Astrocyte of the spinal cord (primary cell): ENCODE measurements at places on chromosomes 1 and 21.

DNA sequence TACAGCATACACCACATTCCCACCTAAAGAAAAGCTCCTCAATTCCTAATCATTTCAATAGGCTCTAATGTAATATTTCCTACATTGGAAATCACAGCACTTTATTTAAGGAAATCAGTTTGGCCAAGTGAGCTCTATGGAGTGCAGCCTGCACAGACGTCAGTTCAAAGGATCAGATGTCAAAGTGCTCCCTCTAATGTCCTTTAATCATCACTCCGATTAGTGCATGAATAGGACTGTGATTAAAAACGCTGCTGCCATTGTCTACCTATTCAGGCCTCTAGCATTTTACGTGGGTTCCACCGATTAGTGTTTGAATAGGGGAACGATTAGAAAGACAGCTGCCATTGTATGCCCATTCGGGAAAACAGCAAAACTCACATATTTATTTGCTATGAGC, 50.2 kb downstream of the DPYD start:
- no peak for DNase-seq

DNA sequence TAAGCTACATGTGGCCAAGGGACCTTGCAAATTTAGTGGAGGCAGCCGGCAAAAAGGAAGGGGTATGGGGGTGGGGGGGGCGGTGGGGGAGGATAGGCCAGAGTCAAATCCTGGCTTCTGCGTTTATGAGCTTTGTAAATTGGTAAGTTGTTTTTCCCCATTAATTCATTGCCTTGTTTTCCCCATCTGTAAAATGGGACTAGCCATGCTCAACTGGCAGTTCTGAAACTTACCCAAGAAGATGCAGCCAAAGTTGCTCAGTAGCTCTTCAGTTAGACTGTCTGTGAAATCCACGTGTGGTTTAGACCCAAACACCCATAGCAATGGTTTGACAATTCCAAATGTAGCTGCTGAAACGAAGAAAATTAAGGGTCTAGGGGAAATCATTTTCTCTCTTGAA, 52.3 kb upstream of the FAM89A start:
- DNase-seq = no peak

- no peak for DNase-seq
These were observed 28.3 kb downstream of the NUP133 start for GRCh38 chr1:229479660-229480399.

DNA sequence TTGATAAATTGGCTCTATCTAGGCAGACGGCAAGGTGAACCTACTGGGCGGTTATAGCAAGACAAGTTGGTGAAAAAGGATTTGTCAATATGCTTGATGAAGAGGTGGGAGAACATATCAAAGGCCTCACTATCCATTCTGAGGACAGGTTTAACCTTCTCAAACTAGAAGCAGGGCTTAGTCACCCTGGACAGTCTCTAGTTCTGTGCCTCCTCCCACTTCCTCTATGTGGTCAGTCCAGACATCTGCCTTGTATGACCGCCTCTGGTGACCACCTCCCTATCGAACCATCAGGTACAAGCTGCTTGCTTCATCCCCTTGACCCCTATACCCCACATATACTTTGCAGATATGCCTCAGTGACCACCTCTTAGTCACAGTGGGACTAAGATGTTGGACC, 2.3 kb upstream of the SCYL3 start:
- no peak for DNase-seq

DNA sequence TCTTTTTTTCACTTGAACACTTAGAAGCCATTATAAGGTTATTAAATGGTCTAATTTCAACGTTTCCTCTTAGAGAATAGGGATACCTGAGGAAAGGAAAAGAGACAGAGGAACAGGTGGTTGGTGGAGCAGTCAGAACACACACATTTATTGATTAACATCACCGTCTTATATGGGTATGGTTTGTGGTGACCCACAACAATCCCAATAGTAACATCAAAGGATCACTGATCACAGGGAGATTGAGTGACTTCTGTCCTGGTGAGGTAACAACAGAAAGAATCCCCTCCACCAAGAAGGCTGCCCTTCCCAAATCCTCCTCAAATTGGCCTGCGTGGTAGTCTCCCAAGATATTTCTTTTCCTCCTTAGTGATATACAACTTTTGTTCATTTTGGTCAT, 474.0 kb downstream of the PLPP3 start:
- DNase-seq = no peak

- no peak for DNase-seq
These were observed 10.8 kb downstream of the BLACAT1 start for GRCh38 chr1:205444931-205445645.

- DNase-seq = no peak
These were observed 135.1 kb downstream of the AK5 start for GRCh38 chr1:77416692-77417450.

DNA sequence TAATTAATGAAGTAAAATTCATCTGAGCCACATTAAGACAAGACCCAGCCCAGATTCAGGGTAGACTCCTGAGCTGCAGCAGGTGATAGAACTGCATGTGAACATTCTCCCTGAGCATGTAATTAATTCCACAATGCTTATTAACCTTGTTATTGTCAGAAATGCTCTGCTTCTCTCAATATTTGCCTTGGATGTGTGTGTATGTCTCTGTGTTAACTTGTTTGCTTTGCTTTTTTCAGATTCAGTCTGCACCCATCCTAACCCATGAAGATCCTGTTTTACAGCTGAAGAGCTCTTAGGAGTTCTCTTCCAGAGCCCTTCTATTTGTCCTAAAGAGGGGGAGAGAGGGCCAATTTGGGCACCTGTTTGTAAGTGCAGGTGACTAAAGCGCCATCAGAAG, 143.2 kb upstream of the BMP8A start:
- no peak for DNase-seq

GRCh38 chr21:46048926-46049889, 48.7 kb upstream of the COL6A2 start:
- peak; percentile 98 for DNase-seq

- no peak for DNase-seq
These were observed 320.2 kb downstream of the MATN1 start for GRCh38 chr1:30403061-30403645.

DNA sequence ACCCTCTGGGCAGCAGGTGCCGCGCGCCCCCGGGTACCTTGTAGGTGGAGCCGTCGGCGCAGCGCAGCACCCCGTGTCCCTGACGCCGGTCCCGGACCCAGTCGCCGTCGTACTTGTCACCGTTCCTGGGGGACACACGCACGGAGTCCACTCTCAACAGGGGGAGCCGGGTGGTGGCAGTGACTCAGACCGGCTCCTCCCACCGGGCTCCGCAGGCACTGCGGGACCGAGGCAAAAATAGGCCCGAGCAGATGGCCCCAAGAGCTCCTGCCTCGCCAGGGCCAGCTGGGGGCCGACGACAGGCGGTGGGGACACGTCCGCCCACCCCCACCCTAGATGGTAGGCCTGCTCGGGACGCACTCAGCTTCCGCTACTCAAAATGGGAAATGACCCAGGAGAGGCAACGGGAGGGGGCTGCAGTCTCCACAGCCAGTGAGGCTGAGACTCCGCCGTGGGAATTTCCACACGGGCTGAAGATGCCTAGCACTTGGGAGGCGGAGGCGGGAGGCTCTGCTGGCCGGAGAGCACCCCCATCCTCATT, 6.3 kb downstream of the MORN1 start:
- no peak for DNase-seq

- no peak for DNase-seq
These were observed 64.6 kb upstream of the CLDN14 start for GRCh38 chr21:36544545-36544944.

GRCh38 chr1:25643929-25644328, 27.3 kb downstream of the MAN1C1 start:
- DNase-seq = no peak

DNA sequence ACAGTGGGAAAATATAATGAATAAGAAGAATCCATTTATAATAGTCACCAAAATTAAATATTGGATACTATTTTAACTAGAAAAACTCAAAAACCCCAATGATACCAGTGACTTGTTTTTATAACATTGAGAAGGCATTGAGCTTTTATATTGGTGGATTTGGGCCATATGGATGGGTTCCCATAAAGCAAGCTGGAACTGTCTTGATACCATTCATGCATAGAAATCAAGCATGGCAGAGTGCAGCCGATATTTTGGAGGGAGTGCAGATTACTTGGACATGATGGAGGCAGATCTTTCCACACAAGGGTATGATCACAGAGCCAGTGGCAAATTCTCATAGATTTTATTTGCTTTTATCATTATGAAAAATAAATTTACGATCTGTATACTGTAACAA, 3.8 kb upstream of the RWDD3 start:
- no peak for DNase-seq

- no peak for DNase-seq
These were observed 76.7 kb downstream of the NFASC start for GRCh38 chr1:204947338-204947737.

- DNase-seq = no peak
These were observed 266.1 kb upstream of the POGK start for GRCh38 chr1:166573199-166573598.

DNA sequence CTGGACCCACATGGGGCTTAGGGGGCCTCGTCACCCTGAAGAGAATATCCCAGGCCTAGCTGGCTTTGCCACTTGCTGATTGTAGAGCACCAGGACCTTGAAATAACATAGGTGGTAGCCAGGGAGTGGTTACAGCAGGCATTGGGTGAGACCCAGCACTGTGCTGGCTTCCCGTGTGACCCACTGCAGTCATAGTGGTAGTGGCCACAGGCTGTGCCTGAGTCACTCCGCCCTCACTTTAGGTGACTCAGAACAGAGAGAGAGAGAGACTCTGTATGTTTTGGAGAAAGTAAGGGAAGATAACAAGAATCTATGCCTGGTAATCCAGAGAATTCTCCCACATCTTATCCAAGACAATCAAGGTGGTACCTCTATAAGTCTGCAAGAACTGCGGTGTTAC, 98.7 kb upstream of the LHX8 start:
- no peak for DNase-seq

DNA sequence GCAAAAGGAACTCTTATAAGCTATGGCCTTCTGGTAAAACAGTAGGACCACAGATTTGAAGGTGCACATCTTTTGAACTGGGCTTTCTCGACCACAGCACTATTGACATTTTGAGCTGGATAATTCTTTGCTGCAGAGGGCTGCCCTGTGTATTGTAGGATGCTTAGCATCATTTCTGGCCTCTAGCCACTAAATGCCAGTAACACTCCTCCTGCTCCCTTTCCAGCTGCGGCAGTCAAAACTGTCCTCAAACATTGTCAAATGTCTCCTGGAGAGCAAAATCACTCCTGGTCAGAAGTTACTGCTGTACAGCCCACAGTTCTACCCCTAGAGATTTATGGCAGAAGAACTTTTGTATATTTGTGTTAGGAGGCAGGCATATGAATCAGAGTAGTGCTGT, 836.7 kb downstream of the PLA2G4A start:
- DNase-seq = no peak

- no peak for DNase-seq
These were observed 653.6 kb upstream of the ADGRL4 start for GRCh38 chr1:79660129-79660528.

DNA sequence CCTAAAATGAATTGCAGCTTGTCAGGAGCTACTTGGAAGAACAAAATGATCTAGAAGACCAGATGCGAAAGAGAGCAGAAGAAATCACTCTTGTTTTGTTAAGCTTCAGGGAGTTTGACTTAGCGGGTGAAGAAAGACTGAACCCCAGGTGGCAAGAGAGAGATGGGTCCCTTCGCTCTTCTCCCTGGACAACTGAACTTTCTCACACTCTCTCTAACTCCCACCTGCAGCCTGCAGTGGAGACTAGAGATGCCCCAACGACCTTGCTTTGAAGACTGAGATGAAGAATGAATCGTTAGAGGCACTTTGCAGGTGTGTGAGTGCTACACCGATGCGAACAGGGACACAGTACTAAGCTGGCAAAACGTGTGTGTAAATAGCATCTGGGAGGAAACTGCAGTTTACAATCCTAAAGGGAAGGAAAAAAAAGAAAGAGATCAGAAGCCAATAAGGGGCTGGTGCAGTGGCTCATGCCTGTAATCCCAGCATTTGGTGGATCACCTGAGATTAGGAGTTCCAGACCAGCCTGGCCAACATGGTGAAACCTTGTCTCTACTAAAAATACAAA, 64.5 kb upstream of the LYST start:
- no peak for DNase-seq

DNA sequence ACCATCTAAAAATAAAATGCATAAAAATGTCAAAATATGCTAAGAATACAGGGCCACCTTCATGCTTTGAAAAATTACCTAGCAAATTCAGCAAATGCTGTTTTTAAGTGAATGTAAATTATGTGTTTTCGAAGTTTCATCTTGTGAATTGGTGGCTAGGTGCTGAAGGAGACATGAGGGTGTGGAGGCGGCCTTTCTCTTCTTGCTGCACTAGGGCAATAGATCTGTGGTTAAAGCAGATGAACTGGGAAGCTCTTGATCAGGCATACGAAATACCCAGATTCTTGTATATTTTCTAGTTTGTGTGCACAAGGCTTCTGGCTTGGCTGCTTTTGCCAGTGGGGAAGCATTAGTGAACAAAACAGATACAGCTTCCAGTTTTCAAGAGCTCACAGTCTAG, 224.5 kb downstream of the ST6GALNAC3 start:
- no peak for DNase-seq

- DNase-seq = no peak
These were observed 73.5 kb downstream of the RPS6KC1 start for GRCh38 chr1:213124590-213124989.

DNA sequence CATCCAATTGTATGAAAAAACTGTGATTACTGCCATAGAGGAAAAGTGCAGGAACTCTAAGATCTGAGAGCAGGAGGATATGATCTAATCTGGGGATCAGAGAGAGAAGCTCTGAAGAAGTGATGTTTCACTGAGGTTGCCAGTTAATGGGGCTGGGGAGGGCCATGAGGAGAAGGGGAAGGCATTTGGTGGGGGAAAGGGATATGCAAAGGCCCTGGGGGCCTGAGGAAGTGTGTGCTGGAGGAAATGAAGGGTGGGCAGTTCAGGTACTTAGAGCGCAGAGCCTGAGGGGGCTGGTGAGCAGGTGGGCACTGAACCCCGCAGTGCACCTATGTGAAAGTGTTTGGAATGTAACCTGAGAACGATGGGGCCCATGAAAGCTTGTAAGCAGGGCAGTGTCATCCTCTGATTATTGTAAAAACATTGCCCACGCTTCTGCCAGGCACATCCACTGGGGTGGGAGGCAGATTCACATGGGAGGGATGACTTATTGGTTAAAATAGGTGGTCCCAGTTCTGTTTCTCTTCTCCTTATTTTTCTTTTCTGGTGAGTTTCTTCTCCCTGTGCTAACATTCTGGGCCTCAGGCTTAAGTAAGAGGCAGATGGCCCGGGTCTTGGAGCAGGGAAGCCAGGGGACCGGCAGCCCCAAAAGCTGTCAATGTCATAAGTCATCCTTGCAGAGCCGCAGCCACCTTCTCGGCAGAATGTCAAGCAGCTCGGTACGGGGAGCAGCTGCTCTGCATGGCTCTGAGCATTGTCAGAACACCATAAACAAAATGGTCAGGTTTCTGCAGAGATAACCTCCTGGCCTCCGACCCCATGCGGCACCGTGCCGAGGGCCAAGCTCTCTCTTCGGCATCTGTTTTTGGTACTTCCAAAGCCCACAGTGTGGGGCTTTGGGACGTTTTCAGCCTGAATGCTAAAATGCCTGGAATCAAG, 492.0 kb upstream of the VAMP3 start:
- no peak for DNase-seq

GRCh38 chr1:6889875-6890480, 104.7 kb downstream of the CAMTA1 start:
- DNase-seq = peak; percentile 66

GRCh38 chr1:25909040-25909439, 2.8 kb upstream of the STMN1 start:
- no peak for DNase-seq
